ENCODE measurements at places on chromosomes 2 and 18. TPM values are rescaled to one million over a fixed set of nuclear protein-coding genes. Genes with fewer than 3 reads are reported as not detected.

The FTCDNL1 gene
- total RNA-seq, result 3.1 TPM

The LRP2 gene
- total RNA-seq, result 0.02 TPM

The SH3BP4 gene
- total RNA-seq, result 40.7 TPM

The LIMS2 gene
- 6.3 TPM for total RNA-seq

The MBD5 gene
- 3.9 TPM for total RNA-seq

The SERPINB13 gene
- not detected for total RNA-seq

The DSG1 gene
- total RNA-seq, result not detected

The REG1B gene
- total RNA-seq, result not detected

The FOXD4L1 gene
- 0.31 TPM for total RNA-seq

The CHRNG gene
- not detected for total RNA-seq

The KCNF1 gene
- total RNA-seq, result 40.2 TPM

The CNRIP1 gene
- total RNA-seq, result 1.8 TPM

The POTEI gene
- total RNA-seq, result not detected
